A549 treated with ZK216348 at 1 μM for 4 hours (cell line): ENCODE measurements at places on chromosomes 1 and 21. TPM values are rescaled to one million over a fixed set of nuclear protein-coding genes. Genes with fewer than 3 reads are reported as not detected.

LRRC52 gene
- not detected in 5 replicates for total RNA-seq

GSTM1 gene
- total RNA-seq, result 0.35 TPM in 1 of 5 replicates, not detected in the others

PTGFRN gene
- 14.4 to 16.7 TPM (median 15.2 TPM) in 5 replicates for total RNA-seq

TAF5L gene
- 18.2 to 24.9 TPM (median 20.8 TPM) in 5 replicates for total RNA-seq

DTL gene
- 20.3 to 23.8 TPM (median 21.7 TPM) in 5 replicates for total RNA-seq

FCRL1 gene
- not detected in 5 replicates for total RNA-seq

KRTAP11-1 gene
- not detected in 5 replicates for total RNA-seq

CCDC185 gene
- total RNA-seq, result 0.07 to 0.12 TPM in 2 of 5 replicates, not detected in the others

GBP3 gene
- 1.1 to 2.2 TPM (median 1.5 TPM) in 5 replicates for total RNA-seq

EFNA3 gene
- 5.0 to 6.2 TPM (median 5.8 TPM) in 5 replicates for total RNA-seq

SLC30A10 gene
- total RNA-seq, result 0.04 TPM in 1 of 5 replicates, not detected in the others

LCE2D gene
- total RNA-seq, result not detected in 5 replicates

FCMR gene
- total RNA-seq, result 4.5 to 7.0 TPM (median 4.8 TPM) in 5 replicates

A3GALT2 gene
- total RNA-seq, result not detected in 5 replicates

PPCS gene
- total RNA-seq, result 37.2 to 48.1 TPM (median 37.6 TPM) in 5 replicates

DNAI4 gene
- total RNA-seq, result 0.37 to 1.4 TPM (median 0.47 TPM) in 5 replicates

RNU1-4 gene
- total RNA-seq, result not detected in 5 replicates

RIMS3 gene
- 0.75 to 1.3 TPM (median 1.2 TPM) in 5 replicates for total RNA-seq

PRAMEF10 gene
- not detected in 5 replicates for total RNA-seq

RHD gene
- not detected in 5 replicates for total RNA-seq

GJA9 gene
- total RNA-seq, result not detected in 5 replicates

TRIM58 gene
- not detected in 5 replicates for total RNA-seq

LCE1C gene
- not detected in 5 replicates for total RNA-seq

AIM2 gene
- total RNA-seq, result not detected in 5 replicates

ZBTB40 gene
- total RNA-seq, result 4.0 to 5.8 TPM (median 5.3 TPM) in 5 replicates

FOXO6 gene
- total RNA-seq, result 0.48 to 1.1 TPM (median 1.0 TPM) in 5 replicates

DNMT3L gene
- total RNA-seq, result not detected in 5 replicates

ADAM30 gene
- not detected in 5 replicates for total RNA-seq

CRYBG2 gene
- 0.90 to 2.6 TPM (median 1.3 TPM) in 5 replicates for total RNA-seq

VASH2 gene
- 2.8 to 3.9 TPM (median 3.7 TPM) in 5 replicates for total RNA-seq

KCNE2 gene
- not detected in 5 replicates for total RNA-seq

SLC19A2 gene
- 7.3 to 15.2 TPM (median 12.9 TPM) in 5 replicates for total RNA-seq

HUNK gene
- total RNA-seq, result 1.2 to 2.6 TPM (median 1.4 TPM) in 5 replicates

CGN gene
- 1.6 to 2.9 TPM (median 2.0 TPM) in 5 replicates for total RNA-seq

UMODL1 gene
- total RNA-seq, result not detected in 5 replicates

BNIPL gene
- total RNA-seq, result 0.07 to 0.27 TPM (median 0.09 TPM) in 3 of 5 replicates, not detected in the others

BACE2 gene
- 20.3 to 25.0 TPM (median 22.0 TPM) in 5 replicates for total RNA-seq
